ENCODE measurements at places on chromosomes 6 and 20.

- no peak for DNase-seq
These were observed 134.1 kb downstream of the LCA5 start for GRCh38 chr6:79403086-79403485.

GRCh38 chr20:6184086-6184485 lies 61.3 kb upstream of the FERMT1 start:
- no peak for DNase-seq

DNA sequence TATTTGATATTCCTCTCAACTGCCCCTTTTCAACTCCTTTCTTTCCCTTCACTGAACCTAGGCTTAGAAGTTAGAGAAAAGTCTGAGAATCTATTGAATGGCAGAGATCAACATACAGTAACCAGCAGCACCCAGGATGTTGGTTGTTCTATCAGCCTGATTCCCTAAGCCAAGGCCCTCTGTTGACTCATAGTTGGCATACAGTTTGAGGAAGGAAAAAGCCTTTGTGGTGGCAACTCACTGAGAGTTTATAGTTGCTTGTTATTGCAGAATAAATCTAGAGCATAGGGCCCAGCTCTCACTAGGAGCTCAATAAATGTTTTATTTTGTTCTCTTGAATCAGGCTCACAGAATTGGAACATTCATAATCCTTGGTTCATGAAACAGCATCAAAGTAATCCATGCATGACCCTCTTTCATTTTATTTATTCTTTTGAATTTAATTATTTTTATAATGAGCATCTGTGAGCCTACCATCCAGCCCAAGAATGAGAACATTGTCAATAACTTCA lies 119.1 kb upstream of the ADGRF1 start:
- DNase-seq = no peak

DNA sequence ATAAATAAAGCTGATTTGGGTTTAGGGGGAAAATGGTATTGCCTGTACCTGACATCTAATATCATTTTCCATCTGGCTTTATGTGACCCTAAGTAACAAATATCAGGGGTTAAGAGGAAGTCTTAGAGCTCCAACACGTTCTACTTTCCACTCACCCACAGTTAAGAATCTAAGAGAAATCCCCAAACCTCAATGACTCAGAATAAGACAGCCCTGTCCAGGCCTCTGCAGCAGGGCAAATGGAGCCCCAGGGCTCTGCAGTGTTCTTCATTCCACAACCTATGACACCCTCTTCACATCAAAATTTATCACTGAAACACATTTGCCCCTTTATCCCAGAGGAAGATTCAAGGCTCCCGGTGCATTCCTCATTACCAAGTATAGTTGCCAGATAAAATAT lies 20.3 kb upstream of the TENT5A start:
- no peak for DNase-seq

DNA sequence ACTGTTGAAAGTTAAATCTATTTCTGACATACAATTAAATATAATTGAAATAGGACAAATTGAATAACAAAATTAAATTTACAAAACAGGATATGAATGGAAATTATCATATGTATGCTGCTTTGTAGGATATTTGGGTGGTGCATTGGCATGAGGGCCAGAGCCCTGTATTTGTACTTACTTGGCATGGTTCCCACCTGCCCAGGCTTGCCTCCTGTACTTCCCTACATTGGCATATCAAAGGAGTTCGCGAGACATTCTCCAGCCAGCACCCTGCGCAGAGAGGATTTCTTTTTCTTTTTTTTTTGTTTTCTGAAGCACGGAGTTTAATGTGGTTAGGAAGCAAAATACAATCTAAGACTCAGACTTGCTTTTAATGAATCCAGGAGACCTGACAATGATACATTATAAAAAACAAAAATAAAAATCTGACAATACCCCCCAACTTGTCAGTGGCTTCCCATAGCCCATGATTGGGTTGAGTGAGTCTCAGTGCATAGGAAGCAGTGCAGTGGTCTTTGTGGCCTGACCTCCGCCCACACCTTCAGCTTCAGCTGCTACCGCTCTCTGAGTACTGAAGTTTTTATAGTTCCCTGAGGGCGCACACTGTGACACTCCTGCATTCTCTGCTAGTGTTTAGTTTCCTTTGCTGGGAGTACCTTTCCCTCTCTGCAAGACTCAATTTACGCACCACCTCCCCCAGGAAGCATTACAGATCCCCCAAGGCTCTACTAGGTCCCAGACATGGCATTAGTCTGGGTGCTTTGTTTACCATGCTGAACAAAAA lies 440.8 kb downstream of the UTRN start:
- DNase-seq = no peak

GRCh38 chr6:124780623-124781022 lies 181.6 kb upstream of the RNF217 start:
- no peak for DNase-seq

- DNase-seq = no peak
These were observed 20.4 kb downstream of the SNPH start for GRCh38 chr20:1286267-1287024.

GRCh38 chr6:75350156-75350555 lies 65.6 kb upstream of the TMEM30A start:
- no peak for DNase-seq

DNA sequence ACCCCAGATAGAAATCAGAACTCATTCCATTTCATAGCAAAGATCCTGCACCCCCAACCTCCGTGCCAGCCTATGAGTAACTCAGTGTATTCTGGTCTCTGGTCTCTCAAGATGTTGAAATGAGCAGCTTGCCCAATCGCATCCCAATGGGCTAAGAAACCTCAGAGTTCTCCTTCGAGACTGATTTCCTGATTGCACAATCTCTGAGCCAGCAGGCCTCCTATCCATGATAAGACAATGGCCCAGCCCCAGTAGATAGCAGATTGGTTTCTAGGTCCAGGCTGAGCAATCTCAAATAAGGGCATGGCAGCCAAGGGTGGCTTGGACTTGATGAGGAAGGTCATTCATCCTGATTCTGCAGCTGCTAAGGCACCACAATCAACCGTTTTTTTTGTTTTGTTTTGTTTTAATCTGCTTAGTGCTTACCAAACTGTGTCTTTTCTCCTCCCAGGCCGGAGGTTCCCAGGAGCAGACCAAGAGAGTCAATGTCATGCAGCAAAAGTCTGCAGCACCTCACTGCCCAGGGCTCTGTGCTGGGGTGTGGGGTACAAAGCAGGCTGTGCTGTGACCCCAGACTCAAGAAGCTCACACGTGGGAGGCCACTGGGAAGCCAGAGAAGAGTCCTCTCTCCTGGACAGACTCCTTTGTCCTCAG lies 125.1 kb upstream of the NXT1 start:
- DNase-seq = no peak

DNA sequence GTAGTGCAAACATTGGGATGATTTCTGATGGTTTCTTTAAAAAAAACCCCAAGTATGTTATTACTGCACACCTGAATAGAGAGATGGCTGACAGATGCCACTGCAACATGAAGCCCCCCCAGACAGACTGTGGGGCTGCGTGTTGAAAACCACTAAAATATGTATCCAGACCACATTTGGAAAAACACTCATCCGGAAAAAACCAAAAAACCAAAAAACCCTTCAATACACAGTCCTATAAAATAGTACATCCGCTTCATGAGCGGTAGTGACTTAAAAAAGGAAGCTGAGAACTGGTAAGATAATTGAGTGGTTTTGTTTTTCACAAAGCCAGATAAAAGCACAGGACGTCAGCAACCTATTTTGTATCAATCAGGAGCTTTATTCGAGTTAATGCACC lies 47.1 kb upstream of the EDN3 start:
- no peak for DNase-seq
